ENCODE measurements at places on chromosomes 12 and 14.

DNA sequence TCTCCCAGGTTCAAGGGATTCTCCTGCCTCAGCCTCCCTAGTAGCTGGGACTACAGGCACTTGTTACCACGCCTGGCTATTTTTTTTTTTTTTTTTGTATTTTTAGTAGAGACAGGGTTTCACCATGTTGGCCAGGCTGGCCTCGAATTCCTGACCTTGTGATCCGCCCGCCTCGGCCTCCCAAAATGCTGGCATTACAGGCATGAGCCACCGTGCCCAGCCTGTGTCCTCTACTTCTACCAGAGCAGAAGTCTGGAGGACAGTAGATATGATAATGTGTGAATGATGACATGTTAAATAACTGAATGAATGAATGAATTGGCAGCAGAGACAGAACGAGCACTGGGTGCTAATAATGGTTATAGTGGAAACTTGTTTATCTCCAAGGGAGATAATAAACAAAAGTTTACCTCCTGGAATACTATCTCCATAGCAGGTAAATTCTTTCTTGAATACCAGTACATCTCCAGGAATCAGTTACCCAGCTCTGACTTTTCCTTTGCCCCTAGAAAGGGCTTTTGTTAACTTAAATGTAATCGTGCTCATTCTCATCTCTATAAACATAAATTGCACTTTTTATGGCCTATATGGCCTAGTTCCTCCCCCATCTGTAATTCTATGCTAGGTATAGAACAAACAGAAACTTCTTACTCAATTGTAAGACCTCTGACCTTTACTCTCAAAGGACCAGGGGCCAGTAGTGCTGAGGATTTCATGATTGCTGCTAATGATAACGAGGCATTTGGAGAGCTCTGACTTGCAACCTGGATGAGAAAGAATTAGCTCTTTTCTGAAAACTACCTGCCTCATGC lies 7.2 kb upstream of the LGALS3 start:
- no peak for DNase-seq

- DNase-seq, result no peak
Measured at GRCh38 chr12:56948881-56949280, 8.5 kb downstream of the RDH16 start.

GRCh38 chr12:65287426-65287825 lies 8.9 kb downstream of the MSRB3 start:
- no peak for DNase-seq

DNA sequence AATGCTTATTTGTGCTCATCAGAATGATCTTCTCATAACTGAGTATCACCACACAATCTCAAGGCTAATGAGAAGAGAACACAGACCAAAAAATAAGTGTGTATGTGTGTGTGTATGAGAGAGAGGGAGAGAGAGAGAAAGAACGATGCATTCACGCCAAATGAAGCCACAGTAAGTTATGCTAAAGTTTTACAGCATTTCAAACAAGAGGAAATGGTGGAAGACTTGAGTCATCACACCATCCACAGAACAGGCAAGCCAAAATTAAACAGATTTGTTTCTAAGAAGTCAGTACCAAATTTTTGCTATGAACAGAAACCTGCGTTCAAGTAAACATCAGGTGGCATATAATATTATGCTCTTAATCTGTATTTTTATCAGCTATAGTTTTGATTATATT lies 141.2 kb downstream of the MED13L start:
- peak; percentile 58 for DNase-seq

DNA sequence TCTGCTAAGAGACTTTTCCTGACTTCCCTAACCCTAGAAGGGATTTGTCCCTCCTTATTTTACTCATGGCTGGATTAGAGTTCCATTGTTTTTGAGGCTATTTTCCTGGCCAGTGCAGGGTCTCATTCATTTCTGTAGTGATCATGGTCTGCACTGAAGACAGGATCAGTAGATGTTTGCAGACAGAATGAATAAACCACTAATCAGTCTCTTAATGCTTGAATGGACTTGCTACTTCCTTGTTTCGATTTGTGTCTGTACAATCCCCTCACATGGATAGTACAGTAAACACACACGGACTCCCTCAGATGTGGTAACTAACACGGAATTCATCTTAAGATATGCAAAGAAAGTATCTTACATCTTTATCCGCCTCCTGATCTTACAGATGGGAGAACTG lies 102.6 kb upstream of the PRB2 start:
- DNase-seq, result no peak

- no peak for DNase-seq
Measured at GRCh38 chr12:6031001-6031400, 85.9 kb upstream of the ANO2 start.

- no peak for DNase-seq
Measured at GRCh38 chr14:89374908-89375307, 42.1 kb downstream of the FOXN3 start.

GRCh38 chr12:27982951-27983350 lies 10.4 kb upstream of the PTHLH start:
- no peak for DNase-seq

DNA sequence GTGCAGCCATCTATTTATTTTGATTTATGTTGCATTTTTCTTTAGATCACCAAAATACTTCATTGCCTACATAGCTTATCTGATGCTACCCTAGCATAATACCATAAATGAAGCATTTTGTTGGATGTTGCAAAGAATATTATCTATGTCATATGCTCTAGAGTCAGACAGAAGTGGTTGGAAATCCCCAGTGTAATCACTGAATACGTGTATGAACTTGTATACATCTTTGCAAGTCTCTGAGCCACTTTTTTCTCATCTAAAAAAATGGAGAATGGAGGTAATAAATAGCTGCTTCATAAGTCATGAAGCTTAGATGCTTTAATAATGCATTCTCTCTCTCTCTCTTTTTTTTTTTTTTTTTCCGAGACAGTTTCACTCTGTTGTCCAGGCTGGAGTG lies 18.5 kb downstream of the EVL start:
- DNase-seq, result peak; percentile 53

- no peak for DNase-seq
Measured at GRCh38 chr14:69667938-69668335, 56.5 kb downstream of the SUSD6 start.

GRCh38 chr12:91037276-91037675 lies 20.5 kb downstream of the KERA start:
- DNase-seq, result no peak

DNA sequence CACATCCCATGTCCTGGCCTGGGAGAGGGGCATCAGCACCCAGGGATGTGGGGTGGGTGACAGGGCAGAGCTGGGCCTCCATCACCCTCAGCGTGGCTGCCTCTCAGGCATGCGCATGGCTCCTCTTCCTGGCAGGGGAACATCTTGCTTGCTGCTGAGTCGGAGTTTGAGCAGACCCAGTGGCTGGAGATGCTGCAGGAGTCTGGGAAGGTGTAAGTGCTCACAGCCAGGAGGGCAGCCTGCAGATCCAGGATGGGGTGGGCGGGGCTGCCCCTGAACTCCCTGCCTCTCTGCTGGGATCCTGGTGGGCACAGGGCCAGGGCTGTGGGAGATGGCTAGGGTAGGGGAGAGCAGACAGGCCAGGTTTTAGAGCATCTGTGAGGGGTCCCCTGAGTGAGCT lies 16.2 kb downstream of the PLEKHD1 start:
- no peak for DNase-seq

- DNase-seq, result no peak
Measured at GRCh38 chr12:116735951-116736599, 1.8 kb downstream of the SPRING1 start.

GRCh38 chr14:93939304-93940229 lies 12.4 kb downstream of the FAM181A start:
- peak; percentile 91 for DNase-seq

DNA sequence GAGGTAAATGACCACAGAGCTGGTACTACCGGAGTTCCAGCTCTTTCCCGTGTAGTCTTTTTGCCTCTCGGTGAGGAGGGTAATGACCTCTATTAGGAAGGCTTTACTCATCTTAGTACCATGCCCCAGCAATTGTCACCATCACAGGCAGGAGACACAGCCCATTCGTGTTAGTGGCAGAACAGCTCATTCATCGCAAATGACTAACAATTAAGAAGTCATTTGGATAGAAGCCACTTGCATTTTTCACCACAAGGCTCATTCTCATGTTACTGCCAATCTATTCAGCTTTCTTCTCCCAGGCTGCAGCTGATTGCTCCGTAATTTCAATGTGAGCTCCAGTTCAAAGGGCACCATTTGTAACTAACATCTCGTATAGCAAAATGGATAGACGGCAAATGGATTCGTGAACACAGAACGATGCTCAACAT lies 718.8 kb upstream of the TMEM132C start:
- no peak for DNase-seq

- DNase-seq, result no peak
Measured at GRCh38 chr12:71135812-71136176, 22.0 kb downstream of the TSPAN8 start.

GRCh38 chr14:82447586-82447985 lies 913.9 kb upstream of the SEL1L start:
- DNase-seq, result no peak

- no peak for DNase-seq
Measured at GRCh38 chr12:100593490-100593889, 20.0 kb downstream of the GAS2L3 start.

DNA sequence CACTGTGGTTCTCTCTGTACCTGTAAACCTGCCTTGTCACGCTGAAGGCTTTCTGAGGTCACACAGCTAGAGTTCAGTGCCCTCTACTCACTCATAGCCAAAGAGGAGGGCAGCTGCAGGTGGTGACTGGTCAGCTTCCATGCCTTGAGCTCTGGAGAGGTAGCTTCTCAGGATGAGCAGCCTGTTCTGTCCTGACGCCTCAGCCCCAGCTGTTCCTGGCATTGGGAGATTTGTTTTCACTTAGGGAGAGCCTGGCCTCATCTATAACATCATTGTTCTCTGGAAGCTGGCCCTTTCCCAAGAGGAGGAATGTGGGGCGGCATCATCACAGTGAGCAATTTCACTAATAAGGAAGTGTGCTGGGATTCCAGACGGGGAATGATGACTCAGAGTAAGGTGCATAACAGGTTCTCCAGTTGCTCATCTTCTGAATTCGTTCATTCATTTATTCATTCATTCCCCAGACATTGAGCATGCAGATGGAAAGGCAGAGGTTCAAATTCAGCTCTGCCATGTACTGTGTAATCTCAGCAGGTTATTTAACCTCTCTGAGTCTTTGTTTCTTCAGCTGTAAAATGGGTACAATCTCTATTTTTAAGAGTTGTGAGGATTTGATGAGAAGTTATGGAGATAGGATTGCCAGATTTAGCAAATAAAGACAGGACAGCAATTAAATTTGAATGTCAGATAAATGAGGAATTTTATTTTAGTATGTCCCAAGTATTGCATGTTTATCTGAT lies 255.8 kb upstream of the CRY1 start:
- DNase-seq, result no peak

GRCh38 chr14:85566603-85567002 lies 36.7 kb downstream of the FLRT2 start:
- no peak for DNase-seq

GRCh38 chr14:94481468-94482131 lies 5.6 kb upstream of the SERPINA9 start:
- no peak for DNase-seq

GRCh38 chr14:99632410-99633035 lies 12.4 kb upstream of the HHIPL1 start:
- DNase-seq, result no peak

DNA sequence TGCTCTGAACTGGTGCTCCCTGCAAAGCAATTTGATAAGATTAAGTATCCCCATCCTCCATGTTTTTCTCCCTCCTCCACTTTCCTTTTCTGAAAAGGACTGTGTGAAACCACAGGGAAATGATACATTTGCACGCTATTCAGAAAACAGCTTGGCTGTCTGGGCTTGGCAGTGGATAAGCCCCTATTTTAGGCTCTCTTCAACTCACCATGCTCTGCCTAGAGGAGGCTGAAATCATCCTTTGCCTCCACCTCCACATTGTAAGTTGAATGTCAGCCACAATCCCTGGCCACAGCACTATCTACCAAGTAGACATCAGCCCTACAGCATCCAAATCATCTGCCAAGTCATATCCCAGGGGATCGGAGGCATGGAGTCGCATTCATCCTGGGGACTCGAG lies 642.3 kb downstream of the RPS29 start:
- DNase-seq, result no peak

DNA sequence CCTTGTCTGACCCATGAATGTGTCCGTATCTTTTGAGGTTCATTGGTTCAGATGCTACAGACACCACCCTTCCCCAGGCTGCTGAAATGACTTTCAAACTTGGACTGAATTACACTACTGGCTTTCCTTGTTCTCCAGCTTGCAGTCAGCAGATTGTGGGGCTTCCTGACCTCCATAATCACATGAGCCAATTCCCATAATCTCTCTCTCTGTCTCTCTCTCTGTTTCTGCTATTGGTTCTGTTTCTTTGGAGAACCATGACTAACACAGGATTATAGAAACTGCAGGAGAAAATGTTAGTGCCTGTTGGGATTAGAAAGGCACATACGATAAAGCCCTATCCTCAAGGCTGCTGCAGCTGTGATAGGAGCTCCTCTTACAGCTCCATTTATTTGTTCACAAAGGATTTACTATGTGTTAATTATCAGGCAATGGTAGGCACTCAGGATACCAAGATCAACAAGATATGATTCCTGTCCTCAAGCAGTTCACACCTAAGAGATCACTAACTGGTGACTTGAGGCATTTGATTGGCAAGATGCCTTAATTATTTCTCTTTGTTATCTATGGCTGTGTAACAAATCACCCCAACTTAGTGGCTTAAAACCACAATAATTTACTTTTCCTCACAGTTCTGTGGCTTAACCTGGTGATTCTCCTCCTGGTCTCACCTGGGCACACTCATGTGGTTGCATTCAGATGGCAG lies 10.2 kb upstream of the NYNRIN start:
- no peak for DNase-seq

- no peak for DNase-seq
Measured at GRCh38 chr12:71642264-71642663, 21.4 kb downstream of the ZFC3H1 start.

DNA sequence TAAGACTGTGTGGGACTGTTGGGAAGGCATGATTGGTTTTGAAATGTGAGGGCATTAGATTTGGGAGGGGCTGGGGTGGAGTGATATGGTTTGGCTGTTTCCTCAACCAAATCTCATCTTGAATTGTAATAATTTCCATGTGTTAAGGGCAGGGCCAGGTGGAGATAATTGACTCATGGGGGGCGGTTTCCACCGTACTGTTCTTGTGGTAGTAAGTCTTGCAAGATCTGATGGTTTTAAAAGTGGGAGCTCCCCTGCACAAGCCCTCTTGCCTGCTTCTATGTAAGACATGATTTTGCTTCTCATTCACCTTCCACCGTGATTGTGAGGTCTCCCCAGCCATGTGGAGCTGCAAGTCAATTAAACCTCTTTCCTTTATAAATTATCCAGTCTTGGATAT lies 76.6 kb upstream of the PPFIA2 start:
- no peak for DNase-seq

DNA sequence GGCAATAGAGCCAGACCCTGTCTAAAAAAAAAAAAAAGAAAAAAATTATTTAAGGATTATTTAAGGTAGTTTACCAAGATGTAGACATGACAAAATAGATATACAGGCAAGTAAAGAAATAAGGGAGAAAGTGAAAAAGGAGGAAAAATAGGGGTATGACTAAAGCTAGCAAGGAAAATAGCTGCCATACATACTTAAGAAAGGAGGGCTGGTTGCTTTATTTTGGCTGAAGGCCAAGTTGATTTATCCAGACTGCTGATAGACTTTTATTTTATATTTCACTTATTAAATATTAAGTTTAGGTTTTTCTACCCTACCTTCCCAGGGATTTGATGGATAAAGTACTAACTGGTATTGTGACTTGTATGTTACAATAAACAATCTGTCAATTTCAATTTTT lies 8.3 kb upstream of the AEBP2 start:
- no peak for DNase-seq

GRCh38 chr12:24153079-24153478 lies 203.6 kb upstream of the SOX5 start:
- no peak for DNase-seq

All from CD4-positive, alpha-beta T cell treated with Interleukin-15 for 4 hours (primary cell).